Coronary artery (tissue), 2 donors: ENCODE measurements at places on chromosomes 2 and 18.

GRCh38 chr2:146124741-146125140 lies 1604.8 kb upstream of the ZEB2 start:
- DNase-seq, result no peak

- no peak for DNase-seq
Measured at GRCh38 chr2:58727981-58728656, 487.0 kb upstream of the FANCL start.

DNA sequence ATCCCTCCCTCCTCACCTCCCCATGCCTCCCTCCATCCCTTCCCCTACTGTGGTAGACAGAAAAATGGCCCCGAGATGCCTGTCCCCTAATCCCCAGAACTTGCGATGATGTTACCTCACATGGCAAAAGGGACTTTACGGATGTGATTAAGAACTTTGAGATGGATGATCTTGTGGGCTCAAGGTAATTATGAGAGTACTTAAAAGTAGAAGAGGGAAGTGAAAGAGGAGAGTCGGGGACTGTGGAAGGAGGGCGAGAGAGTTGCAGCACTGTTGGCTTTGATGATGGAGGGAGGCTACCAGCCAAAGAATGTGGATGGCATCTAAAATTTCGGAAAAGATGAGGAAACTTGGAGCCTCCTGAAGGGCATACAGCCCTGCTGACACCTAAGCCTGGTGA lies 66.5 kb downstream of the AGAP1 start:
- DNase-seq, result no peak

DNA sequence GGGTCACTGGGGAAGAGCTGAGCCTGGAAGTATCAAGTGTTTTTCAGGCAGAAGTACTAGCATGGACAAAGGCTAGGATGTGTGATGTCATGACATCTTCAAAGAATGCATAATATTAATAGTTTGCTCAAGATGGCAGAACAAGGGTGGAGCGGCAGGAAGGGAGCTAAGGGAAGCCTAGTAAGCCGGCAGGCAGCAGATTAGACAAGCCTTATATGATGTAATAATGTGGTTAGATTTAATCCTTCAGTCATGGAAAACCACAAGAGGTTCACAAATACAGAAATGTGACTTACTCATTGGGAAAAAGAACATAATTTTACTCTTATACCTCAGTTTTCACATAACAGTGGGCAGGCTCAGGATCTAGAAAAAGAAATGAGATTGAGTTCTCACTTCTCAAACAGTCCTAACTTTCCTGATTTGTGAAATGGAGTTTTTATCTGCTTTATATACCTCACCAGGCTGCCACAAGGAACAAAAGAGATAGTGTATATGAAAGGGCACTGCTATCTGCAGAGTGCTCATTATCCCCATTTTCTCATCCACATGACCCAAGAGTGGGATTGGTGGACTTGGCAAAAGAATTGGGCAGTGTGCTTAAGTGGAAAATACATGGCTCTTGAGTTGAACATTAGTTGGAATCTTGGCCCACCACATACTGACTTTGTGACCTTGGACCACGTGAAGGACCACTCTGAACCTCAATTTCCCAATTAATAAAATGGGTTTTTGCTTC lies 89.1 kb upstream of the LHCGR start:
- DNase-seq, result no peak

DNA sequence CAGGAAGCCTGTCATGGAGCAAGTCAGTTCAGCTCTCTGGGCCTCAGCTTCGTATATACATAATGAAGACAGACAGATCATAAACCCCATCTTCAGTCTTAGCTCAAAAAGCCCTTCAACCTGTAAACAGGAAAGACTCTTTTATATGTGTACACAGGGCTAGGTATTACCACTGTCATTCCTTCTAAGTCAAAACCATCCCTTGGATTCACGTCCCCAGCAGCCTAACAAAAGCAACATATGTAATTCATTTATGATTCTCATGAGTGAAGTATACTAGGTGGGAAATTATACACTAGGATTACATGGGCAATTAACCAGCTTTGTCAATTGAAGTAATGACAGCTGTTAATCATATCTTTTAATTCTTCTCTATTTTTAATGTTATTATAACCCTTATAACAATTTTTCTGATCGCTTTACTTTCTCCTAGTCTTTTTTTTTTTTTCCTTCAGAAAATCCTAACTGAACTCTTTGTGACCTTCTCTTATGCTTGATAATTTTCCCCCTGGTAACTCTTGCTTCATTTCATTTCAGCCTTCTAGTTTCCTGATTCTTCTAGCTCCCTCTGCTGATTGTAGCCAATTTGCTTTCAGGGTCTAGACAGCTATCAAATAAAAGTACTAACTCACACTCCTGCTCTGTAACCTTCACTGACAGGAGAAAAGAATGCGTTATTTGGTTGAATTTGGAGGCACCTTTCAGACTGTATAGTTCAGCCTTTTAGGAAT lies 99.7 kb downstream of the RBM43 start:
- no peak for DNase-seq

GRCh38 chr2:155703917-155704316 lies 628.6 kb downstream of the NR4A2 start:
- no peak for DNase-seq

DNA sequence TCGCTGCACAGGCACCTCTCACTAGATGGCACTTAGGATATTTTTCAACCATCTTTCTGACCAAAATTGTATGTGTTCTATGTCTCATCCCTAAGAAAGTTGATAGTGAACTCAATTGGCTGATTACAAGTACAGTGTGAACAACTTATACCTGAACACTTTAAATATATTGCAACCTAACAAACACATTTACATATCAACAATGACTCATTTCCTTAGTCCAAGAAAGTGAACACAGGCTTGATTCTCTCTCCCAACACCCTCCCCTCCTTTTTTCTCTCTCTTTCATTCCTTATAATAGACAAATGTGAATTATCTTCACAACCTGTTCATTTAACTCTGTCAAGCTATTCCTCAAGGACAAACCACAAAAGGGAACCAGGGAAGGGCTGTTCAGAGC lies 192.0 kb downstream of the SLC8A1 start:
- no peak for DNase-seq

DNA sequence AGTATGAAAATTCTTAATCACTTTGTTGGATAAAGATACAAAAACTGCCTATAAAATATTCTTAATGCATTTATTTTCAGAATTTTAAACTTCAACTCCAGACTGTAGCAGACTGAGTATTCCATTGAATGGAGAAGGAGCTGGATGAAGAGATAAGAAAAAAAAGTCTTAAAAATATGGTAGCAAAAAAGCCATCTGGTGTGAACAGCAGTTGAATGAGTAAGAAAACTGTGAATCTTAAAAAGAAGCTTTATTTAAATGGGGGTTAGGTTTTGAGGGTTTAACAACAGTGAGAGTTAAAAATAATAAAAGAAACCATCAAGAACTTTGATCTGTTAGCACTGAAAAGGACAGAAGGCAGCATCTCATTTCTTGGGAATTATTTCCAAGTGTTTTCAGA lies 91.5 kb downstream of the KCNH7 start:
- no peak for DNase-seq

GRCh38 chr2:135913727-135914365 lies 37.6 kb upstream of the MCM6 start:
- no peak for DNase-seq

DNA sequence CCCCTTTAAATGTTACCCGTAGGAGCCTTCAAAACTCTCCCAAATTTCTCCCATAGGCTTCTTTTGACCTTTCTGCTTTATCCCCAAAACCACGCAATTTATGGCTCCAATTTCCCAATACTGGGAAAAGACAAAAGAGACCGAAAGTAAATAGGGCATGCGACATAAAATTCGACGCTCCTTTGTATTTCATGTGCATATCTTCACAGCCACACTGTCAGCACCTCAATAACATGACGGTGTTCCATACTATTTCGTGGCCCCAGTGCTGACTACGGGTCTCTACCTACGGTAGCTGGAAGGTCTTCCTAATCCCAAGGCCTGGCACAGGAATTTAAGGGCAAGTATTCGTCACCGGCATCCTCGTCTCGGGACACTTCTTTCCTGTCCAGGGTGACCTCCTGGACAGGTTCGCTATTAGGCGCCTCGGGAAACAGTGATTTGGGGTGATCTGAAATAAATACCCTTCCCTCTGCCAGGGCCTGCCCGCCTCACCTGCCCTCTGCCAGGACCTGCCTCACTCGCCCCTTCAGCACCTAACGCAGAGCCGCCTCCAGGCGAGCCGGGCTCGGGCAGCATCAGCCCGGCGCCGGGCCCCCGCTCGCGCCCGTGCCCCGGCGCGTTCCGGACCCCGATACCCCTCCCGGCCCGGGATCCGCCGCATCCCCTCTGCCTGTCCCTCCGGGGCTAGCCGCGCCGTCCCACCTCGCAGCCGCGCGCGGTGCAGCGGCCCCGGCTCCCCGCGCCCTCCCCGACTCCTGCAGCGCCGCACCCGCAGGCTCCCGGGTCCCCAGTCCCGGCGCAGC lies 680 bp downstream of the DTNB start:
- no peak for DNase-seq

DNA sequence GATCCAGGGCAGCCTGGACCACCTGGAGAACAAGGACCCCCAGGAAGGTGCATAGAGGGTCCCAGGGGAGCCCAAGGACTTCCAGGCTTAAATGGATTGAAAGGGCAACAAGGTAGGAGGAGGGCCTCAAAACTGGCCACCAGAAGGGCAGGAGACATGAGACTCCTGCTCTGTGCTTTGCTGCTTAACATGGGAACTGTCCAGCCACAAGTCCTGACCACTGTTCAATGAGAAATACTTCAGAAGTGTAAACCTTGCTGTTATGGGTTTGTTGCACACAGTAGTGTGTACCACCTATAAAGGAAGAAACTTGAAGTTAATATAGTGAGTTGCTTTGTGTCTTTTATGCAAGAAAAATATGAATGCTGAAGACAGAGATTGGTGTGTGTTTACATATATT lies 44.2 kb upstream of the MFF start:
- no peak for DNase-seq

DNA sequence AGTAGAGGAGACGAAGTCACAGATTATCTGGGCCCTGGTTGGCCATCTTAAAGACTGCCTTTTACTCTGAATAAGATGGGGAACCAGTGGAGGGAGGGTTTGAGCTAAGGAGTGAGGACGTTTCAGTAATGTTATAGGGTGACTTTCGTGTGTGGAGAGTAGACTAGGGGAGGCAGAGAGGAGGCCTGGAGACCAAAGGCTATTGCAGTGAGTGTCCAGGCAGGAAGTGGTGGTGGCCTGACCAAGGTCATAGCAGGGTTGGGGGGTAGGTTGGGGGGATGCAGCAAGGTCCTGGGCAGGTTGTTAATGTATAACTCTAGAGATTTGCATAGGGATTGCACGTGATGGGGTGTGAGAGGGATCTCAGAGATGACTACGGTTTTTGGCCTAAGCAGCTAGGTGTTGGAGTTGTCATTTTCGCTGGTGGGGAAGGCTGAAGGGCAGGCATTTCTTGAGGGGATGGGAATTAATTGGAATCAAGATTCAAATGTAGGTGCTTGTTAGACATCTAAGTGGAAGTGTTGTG lies 4.9 kb downstream of the CEP192 start:
- no peak for DNase-seq

DNA sequence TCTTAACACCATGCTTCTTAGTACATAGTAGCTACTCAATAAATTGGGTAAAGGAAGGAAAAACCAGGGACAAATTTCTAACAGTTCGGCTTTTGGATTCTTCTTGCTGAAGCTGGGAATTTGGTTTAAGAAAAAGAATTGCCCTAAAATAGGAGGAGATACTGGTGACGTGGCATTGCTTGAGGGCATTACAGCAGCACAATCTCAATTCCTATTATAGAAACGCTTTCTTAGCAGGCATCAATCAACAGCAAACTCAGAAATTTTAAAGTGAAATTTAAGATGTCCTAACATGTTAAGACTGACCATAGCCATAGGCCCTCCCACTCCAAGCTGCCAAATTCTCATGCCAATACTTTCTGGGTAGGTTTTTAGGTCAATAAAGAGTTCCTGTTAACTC lies 169.5 kb downstream of the SRBD1 start:
- DNase-seq, result no peak

DNA sequence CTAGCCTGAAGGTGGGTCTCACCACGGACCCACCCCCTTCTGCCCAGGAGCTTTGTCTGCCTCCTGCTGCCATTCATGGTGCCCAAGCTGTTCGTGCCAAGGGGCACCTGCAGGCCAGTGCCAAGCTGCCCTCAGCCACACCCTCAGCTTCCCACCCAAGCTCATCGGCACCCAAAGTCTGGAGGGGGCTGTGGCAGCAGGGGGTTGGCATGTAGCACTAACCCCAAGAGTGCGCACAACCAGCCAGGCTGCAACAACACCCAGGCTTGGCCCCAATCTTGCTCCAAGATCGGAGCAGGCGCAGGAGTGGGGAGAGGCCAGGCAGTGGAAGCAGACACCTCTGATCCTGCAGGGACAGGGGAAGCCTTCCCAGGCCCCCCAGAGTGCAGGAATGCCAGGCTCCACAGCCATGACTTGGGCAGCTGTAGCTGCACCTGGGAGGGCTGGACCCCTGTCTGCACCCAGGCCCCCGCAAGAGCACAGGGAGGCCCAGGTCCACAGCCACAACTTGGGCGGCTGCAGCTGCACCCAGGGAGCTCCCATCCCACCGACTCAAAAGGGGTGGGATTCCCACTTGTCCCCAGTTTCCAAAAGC lies 89.9 kb downstream of the ATAD2B start:
- no peak for DNase-seq

DNA sequence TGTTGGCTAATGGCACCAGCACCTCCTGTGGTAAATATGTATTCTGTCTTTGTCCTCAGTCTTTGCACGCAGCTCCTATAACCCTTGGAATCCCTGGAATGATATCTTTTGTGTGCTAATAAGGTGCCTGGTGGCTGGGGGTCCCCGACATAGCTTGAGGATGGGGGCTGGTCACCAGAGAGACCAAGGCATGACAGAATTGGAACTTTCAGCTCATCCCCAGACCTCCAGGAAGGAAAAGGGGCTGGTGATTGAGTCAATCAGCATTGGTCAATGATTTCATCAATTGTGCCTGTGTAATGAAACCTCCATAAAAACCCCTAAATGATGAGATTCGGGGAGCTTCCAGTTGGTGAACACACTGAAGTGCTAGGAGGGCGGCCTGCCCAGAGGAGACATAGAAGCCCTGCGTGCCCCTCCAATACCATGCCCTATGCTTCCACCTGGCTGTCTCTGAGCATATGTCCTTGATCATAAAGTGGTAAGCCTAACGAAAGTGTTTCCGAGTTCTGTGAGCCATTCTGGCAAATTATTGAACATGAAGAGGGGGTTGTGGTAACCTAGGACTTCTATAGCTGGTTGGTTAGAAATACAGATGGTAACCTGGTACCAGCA lies 26.6 kb upstream of the KCMF1 start:
- DNase-seq, result no peak

DNA sequence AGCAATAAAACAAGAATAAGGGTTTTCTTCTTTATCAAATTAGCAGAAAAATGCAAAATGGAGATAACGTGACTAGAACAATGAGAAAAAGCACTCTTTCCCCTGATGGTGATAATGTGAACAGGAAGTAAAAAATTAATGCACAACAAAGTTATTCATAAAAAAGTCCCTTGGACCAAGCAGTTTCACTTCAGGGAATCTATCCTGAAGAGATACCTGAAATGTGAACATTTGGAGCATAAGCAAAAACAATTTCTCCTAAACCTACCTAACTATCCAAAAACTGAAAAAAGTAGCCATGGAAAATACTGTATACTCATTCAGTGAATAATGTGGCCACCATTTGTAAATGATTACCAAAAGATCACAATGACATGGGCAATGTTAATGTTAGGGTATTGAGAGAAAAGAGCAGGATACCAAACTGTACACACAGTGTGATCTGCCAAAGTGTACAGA lies 48.7 kb downstream of the TRIP12 start:
- DNase-seq, result no peak

- DNase-seq, result no peak
Measured at GRCh38 chr18:76348267-76349066, 146.6 kb downstream of the ZNF516 start.
